EH (cell line): ENCODE measurements at places on chromosomes 1 and 21.

GRCh38 chr1:15429701-15430149, 8.5 kb upstream of the CTRC start:
- DNase-seq: peak; percentile 64

DNA sequence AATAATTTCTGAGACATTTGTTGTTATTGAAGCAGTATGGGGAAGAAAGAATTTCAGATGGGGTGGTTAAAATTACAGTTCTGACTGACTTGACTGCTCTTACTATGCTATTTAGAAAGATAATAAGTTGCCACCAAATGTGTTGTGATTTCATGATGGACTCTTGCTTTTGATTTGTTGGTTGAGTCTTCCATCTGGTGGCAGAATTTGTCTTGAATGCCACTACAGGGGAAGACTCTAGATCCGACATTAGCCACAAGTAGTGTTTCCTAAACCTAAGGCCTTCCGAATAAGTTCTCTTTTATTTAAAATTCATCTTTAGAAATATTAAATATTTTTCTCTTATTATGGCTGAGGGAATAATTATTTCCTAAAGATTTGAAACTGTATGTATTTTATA, 190.9 kb upstream of the ADGRL4 start:
- DNase-seq: peak; percentile 44

GRCh38 chr1:51264451-51264850, 28.4 kb downstream of the RNF11 start:
- DNase-seq: peak; percentile 96

DNA sequence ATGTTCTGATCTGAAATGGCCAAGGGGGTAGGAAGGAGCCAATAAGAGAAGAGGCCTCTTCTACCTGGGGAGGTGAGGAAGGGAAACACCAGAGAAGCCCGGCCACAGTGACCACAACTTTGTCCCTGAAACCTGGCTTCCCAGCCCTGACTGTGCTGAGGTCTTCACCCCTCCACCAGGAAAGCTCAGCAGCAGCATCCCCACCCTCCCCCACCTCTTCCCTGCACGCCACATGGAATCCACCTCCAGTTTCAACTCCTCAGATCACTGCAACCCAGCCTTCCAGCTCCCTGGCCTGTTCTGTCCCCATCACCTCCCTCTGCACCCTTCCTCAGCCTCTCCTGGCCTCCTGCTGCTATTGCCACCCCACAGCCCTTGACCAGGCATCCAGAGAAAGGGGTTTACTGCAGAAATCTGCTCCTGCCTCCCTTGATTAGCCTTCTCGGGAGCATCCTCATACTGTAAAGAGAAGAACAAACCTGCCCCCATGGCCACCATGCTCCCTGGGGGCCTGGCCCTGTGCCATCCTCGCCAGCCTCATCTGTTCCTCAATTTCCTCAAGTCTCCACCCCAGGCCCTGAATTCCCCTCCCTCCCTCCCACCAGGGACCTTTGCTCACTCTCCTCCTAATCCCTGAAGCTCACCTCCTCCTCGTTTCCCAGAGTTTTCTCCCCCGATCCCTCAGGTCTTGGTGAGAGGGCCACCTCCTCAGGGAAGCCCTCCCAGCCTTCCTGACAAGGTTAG, 450.9 kb downstream of the MATN1 start:
- no peak for DNase-seq

- no peak for DNase-seq
These were observed 19.7 kb downstream of the EDEM3 start for GRCh38 chr1:184734980-184735379.

DNA sequence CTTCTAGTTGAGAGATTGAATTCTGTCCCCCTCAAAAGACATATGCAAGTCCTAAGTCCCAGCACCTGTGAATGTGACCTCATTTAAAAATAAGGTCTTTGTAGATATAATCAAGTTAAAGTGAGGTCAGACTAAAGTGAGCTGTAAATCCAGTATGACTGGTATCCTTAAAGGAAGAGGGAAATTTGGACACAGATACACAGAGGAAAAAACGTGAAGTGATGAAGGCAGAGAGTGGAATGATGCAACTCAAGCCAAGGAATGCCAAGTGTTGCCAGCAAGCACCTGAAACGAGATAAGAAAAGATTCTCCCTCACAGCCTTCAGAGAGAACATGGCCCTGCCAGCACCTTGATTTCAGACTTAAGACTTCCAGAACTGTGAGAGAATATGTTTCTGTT, 444.7 kb upstream of the VAMP3 start:
- no peak for DNase-seq

DNA sequence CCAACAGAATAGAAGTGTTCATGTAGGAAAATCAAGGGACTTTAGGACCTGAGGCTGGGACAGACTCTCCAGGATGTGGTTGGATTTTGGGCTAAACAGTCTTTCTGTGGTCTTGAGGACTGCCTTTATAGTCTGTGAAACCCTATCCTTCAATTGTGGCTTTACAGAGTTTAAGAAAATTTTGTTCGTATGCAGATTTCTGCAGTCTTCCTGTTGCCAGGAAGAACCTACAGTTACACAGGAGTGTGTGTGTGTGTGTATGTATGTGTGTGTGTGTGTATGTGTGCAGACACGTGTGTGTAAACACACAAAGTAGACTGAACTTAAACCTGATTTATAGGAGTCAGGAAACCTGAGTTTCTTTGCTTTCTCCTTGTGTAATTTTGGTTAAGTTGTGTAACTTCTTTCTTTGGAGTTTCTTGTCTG, 22.8 kb downstream of the NEK7 start:
- peak; percentile 77 for DNase-seq

DNA sequence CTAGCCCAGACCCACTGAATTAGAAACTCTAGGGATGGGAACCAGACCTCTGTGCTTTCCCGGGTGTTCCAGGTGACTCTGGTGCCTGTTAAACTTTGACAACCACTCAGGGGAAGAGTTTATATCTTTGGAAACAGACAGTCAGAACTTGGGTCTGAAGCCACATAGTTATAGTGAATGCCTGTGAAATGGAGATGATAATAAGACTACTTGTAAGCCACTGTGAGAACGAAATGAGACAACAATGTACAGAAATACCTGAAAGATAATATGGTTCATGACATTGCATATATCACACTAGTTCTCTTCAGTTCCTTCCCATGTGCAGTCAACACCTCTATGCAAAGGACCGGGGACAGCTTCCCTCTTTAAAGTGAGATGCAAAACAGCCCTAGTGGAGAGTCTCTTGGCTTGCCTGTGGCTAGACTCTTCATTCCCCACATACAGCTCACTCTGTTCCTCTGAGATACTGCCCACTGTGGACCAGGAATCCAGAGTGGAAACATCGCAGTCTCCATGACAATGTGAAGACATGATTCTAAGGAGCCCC, 287.5 kb downstream of the ASTN1 start:
- DNase-seq: no peak

DNA sequence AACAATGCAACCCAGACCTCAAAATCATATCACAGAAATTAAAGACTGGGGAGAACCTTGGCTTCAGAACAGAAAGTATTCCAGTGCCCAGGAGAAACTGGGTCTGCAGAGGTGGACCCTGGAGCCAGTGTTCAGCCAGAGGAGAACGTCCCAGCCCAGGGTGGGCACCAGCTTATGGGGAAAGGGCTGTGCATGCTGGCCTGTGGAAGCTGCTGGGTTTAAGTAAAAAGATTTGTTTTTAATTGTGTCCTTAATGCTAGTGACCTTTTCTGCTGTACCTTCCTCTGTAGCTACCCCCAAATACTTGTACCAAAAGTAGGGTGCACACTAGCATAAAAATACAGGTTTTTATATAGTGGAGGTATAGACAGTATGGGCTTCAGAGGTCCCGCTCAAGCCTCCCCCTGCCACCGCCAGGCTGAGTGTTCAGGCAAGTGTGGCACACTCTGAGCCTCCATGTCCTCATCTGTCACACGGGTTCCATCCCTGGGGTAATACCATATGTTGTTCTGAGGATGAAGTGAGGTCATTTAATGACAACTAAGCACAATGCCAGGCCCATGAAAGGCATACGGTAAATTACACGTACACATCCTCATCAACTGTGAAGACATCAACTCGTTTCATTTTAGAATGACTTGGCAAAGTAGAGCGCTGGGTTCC, 47.0 kb downstream of the SLC37A1 start:
- DNase-seq: no peak

- DNase-seq: no peak
These were observed 5.8 kb downstream of the TMEM240 start for GRCh38 chr1:1534401-1535154.

GRCh38 chr21:34807881-34808568, 139.2 kb downstream of the CLIC6 start:
- peak; percentile 95 for DNase-seq

DNA sequence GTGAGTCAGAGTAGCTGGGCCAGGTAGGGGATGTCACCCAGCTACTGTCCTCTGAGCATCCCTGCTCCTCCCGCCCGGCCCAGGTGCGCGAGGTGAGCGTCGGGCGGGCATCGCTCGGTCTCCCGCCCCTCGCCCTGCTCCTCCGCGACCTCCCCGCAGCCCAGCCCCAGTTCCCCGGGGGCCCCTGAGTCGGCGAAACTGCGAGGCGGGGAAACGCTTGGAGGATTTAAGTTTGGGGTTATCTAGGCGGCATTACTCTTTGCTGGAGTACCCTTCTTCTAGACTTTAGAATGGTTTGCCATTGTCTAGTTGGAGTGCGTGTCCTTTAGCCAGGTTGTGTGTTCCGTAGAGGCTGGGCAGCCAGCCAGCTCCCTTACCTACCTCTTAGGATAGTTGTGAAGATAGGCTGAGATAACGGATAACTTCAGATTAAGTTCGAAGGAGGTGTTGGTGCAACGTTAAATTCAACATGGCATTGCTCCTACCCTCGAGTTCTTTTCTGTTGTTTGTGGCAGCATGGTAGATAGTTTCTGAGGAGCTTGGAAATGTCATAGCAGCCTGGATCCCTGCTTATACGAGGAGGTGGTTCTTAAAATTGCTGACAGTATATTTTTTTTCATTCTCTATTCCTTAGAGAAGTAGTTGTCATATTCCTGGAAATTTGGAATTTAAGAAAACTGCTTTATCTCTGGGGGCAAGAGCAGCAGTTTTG, 697 bp downstream of the AGO3 start:
- peak; percentile 14 for DNase-seq

- DNase-seq: peak; percentile 40
These were observed 15.7 kb downstream of the IER5 start for GRCh38 chr1:181104042-181104789.

DNA sequence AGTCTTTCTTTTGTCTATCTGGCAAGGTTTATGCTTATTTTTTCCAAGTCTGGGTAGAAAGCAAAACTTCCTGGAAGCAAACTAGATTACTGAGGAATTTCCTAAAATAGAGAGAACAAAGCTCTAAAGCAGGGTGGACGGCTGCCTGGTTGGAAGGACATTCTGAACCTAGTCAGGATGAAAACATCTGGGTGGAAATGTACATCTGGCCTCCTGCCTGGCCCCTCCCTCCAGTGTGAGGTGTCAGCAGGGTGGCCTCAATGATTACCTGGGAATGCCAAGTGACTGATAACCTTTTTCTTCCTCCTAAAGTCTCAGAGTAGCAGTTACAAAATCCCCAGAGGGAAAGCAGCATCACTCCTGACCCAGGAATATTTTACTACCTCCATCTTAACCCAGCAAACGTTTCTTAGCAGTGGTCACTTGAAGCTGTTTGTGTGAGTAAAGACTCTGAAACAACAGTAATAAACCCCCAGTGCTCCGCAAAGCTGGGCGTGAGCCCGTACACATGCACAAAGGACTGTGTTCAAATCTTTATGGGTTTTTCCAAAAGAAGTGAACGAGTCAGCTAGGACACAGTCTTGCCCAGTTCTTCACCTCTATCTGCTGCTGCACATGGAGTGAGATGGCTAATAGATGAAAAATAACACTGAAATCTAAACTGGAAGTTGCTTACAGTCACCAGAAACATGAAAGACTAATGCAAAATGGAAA, 18.9 kb downstream of the ANGPTL7 start:
- no peak for DNase-seq

GRCh38 chr1:36183309-36183856, 27.4 kb downstream of the MAP7D1 start:
- DNase-seq: peak; percentile 24

DNA sequence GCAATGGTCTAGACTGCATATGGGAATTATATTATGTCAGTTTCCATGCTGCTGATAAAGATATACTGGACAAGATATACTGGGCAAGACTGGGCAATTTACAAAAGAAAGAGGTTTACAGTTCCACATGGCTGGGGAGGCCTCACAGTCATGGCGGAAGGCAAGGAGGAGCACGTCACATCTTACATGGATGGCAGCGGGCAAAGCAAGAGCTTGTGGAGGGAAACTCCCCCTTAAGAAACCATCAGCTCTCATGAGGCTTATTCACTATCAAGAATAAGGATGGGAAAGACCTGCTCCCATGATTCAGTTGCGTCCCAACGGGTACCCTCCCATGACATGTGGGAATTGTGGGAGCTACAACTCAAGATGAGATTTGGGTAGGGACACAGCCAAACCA, 21.2 kb downstream of the CCT8 start:
- DNase-seq: no peak

DNA sequence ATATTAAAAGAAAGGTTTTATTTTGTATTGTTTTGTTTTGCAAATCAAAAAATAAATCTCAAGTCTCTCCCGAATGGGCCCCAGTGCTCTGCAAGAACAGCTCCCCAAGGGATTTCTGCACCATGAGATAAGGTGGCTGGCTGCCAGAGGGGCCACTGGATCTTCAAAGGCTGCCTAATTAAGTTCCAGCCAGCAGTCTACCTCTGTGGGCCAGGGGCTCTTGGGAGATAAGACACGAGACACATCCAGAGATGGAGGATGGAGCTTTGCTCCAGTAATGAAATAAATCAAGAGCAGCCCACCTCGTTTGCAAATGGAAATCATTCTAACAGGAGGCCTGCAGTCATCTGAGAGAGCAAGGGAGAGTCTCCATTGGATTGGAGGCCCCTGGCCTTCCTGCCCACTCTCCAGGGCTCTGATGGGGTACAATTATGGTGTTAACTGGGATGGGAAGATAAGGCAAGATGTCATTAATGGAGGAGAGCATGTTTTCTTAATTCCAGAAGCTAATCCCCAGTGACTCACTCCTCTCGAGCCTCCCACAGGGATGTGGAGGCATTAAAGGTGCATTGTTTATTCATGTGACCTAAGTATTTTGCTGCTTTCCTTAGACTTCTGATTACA, 155.2 kb upstream of the KAZN start:
- peak; percentile 21 for DNase-seq

- DNase-seq: no peak
These were observed 67.9 kb downstream of the CACNA1E start for GRCh38 chr1:181551249-181551648.

- DNase-seq: no peak
These were observed 234.6 kb upstream of the LYPLAL1 start for GRCh38 chr1:218939095-218939494.
